GM04503 (cell line): ENCODE measurements at places on chromosomes 3 and 15.

DNA sequence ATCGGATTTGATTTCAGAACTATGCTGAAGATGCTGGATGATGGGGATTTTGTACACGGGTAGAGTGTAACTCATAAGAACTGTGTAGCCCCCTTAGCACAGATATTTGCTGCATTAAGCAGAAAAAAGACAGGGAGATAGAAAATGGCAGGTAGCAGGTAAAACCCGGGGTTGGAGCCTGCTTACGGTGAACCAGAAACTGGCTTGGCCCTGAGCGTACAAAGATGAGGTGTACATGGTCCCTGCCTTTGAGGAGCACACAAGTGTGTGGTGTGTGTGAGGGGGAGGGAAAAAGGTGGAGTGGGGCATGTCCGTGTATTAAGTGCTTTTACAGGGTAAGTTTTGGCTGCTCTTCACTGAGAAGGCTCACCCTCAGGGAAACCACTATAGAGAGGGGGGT, 3.5 kb downstream of the LPP start:
- no peak for DNase-seq

- no peak for DNase-seq
These were observed 14.1 kb downstream of the TTC21A start for GRCh38 chr3:39121621-39122020.

DNA sequence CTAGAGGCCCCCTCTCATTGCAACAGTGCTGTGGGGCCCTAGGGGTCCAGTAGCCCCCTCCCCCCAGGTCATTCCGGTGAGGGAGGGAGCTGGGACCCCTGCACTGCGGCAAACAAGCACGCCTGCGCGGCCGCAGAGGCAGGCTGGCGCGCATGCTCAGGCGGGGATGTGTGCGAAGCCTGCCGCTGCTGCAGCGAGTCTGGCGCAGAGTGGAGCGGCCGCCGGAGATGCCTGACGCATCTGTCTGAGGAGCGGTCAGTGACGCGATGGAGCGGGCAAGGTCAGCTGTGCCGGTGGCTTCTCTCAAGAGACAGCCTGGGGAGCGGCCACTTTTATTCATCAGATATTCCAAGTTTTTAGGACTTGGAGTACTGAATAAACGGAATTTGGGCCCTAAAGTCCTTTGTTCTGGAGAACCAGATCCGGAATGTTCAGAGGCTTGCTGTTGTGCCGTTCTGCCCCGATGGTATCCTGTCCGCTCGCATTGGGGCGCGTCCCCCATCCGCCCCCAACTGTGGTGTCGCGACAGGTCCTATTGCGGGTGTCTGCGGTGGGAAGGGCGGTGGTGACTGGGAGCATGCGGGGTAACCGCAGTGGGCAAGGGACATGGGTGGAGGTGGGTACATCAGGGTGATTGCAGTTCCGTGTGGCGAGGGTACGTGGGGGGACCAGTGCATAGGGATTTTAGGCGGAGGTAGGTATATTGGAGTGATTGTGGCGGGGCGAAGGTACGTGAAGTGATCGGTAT, at the start of the genes SNRPN and SNURF:
TSS of gene SNRPN (plus strand) at position 205 of the 748 bp plus-strand sequence. CDS start 19,467 bp downstream, outside the sequence.
TSS of gene SNURF (plus strand) at position 205 of the 748 bp plus-strand sequence. CDS start at position 267, 62 bp downstream.
- DNase-seq: peak; percentile 12

GRCh38 chr3:177262396-177262795, 65.1 kb upstream of the TBL1XR1 start:
- no peak for DNase-seq

GRCh38 chr15:64763462-64763861, 11.9 kb downstream of the RBPMS2 start:
- no peak for DNase-seq

- peak; percentile 25 for DNase-seq
These were observed 62.0 kb upstream of the ACP3 start for GRCh38 chr3:132255041-132255745.

DNA sequence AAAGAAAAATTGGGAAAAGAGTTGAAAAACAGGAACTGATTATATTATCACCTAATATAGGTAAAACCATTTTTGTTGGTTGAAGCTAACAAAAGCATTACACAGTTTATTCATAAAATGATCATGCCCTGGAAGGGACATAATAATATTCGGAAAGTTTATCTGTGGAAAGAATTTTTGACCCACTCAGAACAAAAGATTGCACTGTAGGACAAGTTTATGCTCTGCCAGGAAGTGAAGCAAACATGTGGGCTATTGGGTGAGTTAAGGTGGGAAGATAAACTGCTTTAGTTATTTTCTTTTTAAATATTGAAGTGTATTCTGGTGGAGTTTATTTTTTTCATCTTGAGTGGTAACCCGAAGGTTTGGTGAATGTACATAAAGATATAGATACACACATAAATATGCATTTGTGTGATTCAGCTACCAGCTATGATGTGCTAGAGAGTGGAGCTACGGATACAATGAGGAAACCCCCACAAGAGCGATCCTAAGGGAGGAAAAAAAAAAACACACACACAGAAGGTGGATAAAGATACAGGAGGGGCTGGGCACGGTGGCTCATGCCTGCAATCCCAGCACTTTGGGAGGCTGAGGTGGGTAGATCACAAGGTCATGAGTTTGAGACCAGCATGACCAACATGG, 506.4 kb upstream of the THBS1 start:
- no peak for DNase-seq

- DNase-seq: no peak
These were observed 2.7 kb upstream of the STARD5 start for GRCh38 chr15:81326466-81327212.
